ENCODE measurements at places on chromosomes 16 and 17. TPM values are rescaled to one million over a fixed set of nuclear protein-coding genes. Genes with fewer than 3 reads are reported as not detected.

C16orf54 gene
- total RNA-seq, result 1.3 TPM

PPP1R27 gene
- total RNA-seq, result not detected

ORC6 gene
- 16.8 TPM for total RNA-seq

SLC2A4 gene
- total RNA-seq, result 1.2 TPM

TRIM65 gene
- total RNA-seq, result 8.6 TPM

TNP2 gene
- total RNA-seq, result not detected

C16orf92 gene
- total RNA-seq, result not detected

HS3ST3A1 gene
- total RNA-seq, result 6.5 TPM

ALOX15 gene
- not detected for total RNA-seq
